DMS79 (cell line): ENCODE measurements at places on chromosomes 4 and X.
A peak's percentile ranks its signal among the peaks of the same experiment; 100 is the strongest.

DNA sequence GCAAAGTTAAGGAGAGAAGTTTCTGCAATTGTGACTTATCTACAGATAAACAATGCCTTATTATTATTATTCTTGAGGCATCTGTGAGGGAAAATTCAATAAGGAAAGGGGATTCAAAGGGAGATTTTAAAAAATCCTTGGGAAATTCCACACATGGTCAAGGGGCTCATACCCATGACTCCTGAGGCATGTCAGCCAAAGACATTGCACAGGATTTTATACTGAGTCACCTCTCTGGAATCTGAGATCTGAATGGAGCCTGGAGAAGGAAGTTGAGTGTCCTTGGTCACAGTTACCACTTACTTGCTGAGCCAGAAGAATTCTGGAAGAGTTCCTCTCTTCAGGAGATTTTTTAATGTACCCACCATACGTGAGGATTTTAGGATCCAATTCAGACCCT, 14.4 kb upstream of the CXCL8 start:
- DNase-seq: no peak

- DNase-seq: no peak
Observed at GRCh38 chr4:145937971-145938611, 532 bp downstream of the ZNF827 start.

- no peak for DNase-seq
Observed at GRCh38 chrX:68892651-68893050, 63.8 kb downstream of the EFNB1 start.

DNA sequence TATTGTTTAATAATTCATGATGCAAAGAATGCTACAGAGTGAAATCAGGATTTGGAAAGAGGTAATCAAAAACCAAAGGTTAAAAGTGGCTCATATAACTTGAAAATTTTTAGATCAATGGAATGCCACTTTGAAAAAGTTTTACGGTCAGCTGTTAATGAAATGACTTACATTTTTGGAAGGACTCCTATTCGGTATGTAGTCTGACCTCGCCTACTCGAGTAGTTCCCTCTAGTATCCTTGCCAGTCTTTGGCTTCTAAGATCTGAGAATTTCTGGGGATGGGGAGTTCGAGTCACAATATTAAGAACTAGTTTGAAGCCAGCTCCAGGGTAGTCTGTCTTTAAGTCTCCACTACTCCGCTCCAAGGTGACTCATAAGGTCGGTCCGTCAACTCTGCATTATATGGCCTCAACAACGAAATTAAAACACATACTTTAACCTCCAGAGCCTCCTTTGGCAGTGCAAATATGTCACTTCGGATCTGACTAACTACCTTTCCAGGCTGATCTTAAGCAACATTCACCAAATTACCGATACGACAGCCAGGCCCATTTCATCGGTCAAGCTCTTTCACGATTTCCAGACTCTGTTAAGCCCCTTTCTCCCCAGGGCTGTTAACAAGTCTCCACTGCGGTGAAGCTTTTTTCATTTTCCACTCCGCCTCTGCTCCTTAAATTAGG, 733 bp upstream of the NAA15 start:
- DNase-seq: no peak

DNA sequence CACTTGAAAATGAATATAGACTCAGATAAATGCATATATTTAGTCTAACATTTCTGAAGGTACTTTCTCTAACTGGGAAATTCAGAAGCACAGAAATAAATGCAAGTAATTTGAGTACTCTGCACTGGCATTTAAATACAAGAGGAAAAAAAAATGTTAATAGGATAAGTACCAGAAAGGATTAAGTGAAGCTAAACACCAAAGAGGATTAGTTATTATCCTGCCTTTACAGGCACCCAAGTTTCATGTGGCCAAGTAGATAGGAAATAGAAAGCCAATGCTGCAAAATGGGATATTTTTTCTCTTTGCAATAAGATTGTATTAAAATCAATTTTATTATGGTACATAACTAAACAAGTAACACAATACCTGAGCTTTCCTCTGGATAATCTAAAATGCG, 762.5 kb downstream of the PCDH7 start:
- no peak for DNase-seq

DNA sequence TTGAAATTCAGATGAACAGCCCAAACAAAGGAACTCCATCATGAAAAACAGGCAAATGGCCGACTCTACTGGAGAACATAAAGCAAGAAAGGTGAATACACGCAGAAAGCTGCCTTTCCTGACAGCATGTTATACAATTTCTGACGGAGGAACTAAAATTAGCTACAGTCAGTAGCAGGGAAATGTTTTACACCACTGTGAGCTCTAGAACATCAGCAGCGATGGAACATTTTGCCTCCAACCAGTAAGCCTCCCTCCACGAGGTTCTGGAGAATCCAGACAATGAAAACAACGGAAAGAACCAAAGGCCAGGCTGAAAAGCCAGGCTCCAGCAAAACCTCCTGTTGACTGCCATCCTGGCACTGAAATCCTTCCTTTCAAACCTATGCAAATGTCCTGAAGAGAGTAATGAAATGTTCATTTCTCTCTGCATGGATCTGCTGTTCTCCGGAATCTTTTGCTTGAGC, 78.9 kb downstream of the IRF2 start:
- no peak for DNase-seq

- DNase-seq: no peak
Observed at GRCh38 chr4:155208258-155209054, at the start of gene NPY2R. Gene NPY2R, plus strand, starts transcription at chr4:155208636. Its CDS starts 5,304 bp downstream, at chr4:155213940.

DNA sequence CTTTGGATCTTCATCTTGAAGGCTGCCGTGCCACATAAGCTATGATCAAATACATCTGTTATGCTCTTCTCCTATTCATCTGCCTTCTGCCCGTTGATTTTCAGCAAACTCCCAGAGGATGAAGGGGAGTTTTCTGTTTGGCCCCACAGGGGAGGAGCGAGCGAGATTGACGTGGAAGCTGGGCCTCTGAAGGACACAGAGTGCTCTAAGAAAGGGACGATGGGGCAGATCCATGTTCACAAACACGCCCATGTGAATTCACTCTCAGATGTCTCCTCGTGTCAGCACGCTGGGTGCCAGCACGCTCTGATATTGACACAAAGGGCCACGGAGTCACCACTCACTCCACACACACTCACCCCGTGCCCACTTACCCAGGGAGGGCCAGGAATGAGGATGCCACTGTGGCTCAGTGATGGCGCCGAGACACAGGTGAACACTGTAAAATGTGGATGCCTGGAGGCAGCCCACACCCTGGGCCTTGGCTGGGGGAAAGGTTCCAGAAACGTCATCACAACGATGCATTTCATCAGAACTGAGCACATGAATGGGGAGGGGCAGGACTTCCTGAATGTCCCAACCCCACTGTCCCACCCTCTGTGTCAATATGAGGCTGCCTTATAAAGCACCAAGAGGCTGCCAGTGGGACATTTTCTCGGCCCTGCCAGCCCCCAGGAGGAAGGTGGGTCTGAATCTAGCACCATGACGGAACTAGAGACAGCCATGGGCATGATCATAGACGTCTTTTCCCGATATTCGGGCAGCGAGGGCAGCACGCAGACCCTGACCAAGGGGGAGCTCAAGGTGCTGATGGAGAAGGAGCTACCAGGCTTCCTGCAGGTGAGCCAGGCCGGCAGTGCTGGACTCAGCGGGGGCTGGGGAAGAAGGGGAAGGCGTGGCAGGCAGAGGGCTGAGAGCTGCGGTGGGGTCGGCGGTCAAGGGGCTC, at the start of gene S100P:
S100P (plus strand) TSS at position 648 of the 946 bp plus-strand sequence; CDS start at position 703, 55 bp downstream.
- DNase-seq: no peak

DNA sequence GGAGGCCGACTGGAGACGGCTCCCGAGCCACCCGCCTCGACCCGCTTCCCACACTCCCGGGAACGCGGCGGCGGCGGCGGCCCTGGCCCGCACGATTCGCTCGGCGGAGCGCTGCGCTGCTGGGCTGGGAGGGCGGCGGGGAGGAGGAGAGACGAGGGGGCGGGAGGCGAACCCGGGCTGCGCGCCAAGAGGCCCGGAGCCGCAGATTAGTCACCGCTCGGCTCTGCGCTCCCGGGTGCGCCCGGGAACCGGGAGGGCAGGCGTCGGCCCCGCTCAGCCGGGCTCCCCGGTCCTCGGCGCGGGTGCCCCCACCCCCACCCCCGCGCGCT, 11.2 kb upstream of the BCOR start:
- DNase-seq: no peak

- DNase-seq: no peak
Observed at GRCh38 chr4:169131556-169132208, 121.6 kb upstream of the CBR4 start.

GRCh38 chrX:124726881-124727280, 380.5 kb downstream of the SH2D1A start:
- no peak for DNase-seq

- DNase-seq: peak; percentile 40
Observed at GRCh38 chr4:25563071-25563564, 92.5 kb upstream of the SLC34A2 start.

- peak; percentile 27 for DNase-seq
Observed at GRCh38 chr4:123505095-123506010, 108.8 kb downstream of the SPRY1 start.

GRCh38 chr4:109027016-109027500, 264.2 kb upstream of the ETNPPL start:
- no peak for DNase-seq

DNA sequence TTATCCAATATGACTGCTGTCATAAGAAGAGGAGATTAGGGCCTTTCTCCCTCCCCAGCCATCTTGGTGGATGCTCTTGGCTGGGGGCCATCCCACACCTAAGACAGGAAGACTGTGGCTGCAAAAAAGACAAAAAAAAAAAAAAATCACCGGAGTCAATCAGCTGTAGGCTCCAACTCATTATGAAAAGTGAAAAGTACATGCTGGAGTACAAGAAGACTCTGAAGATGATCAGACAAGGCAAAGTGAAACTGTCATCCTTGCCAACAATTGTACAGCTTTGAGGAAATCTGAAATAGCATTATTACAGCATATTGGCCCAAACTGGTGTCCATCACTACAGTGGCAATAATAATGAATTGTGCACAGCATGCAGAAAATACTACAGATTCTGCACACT, 5.2 kb downstream of the EGFL6 start:
- no peak for DNase-seq

DNA sequence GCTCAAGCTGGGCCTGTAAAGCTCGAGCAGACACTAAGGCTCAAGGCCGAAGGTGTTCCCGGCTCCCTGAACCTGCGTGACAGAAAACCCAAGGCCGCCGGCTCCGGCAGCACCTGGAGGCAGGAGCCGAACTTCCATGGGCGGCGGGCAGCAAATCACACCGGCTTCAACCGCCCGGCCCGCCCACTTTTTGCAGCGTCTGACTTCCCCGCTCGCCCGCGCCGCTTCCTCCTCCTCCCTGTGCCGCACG, 940 bp upstream of the NSD2 start:
- DNase-seq: peak; percentile 17

GRCh38 chr4:26992657-26993361, 132.2 kb downstream of the STIM2 start:
- DNase-seq: no peak

- DNase-seq: no peak
Observed at GRCh38 chrX:24020306-24020876, 6.6 kb downstream of the KLHL15 start.

DNA sequence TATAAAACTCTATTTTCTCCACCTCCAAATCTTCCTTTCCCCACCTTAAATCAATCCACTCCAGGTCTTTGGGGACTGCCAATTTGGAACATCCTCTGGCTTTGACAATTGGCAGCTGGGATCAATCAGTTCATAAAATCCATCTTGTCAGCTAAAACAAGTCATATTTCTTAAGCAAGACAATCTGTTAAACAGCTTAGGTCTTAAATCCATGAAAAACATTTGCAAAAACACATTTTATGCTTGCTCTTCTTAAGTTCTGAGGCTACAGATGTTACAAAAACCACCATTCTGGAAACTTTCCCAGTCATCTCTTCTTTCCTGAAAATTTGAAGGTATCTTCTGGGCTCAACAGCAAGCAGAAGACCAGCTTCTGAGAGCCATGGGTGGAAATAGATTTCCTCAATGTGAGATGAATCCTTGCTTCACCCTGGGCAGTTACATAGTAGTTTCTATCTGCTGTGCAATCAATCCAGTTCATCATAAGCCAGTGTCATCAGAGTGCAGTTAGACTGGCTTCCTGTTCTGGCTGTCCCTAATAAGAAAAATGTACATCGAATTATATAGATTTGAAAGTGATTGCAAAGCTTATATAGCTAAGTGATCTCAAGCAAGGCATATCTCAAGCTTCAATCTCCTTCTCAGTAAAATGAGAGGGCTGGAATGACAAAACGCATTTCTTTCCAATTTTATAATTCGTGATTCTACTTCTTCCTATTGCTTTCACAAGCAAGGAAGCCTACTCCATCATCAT, 402.7 kb upstream of the INTU start:
- no peak for DNase-seq

DNA sequence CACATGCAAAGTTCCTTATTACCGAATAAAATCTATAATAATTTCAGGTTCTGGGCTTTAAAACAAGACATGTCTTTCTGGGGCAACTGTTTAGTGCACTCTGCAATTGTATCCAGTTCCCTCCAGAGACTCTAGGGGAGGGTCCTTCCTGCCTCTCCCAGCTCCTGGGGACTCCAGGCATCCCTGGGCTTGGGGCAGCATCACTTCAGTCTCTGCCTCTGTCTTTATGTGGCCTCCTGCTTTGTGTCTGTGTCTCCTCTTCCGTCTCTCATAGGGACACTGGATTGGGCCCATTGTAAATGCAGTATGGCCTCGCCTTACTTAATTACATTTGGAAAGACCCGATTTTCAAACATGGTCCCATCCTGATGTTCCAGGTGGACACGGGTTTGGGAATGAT, 10.9 kb upstream of the ASMTL start:
- DNase-seq: no peak

GRCh38 chrX:49242545-49243066, 7.3 kb downstream of the CCDC22 start:
- DNase-seq: no peak

- no peak for DNase-seq
Observed at GRCh38 chrX:134431894-134432293, 28.1 kb upstream of the HPRT1 start.

DNA sequence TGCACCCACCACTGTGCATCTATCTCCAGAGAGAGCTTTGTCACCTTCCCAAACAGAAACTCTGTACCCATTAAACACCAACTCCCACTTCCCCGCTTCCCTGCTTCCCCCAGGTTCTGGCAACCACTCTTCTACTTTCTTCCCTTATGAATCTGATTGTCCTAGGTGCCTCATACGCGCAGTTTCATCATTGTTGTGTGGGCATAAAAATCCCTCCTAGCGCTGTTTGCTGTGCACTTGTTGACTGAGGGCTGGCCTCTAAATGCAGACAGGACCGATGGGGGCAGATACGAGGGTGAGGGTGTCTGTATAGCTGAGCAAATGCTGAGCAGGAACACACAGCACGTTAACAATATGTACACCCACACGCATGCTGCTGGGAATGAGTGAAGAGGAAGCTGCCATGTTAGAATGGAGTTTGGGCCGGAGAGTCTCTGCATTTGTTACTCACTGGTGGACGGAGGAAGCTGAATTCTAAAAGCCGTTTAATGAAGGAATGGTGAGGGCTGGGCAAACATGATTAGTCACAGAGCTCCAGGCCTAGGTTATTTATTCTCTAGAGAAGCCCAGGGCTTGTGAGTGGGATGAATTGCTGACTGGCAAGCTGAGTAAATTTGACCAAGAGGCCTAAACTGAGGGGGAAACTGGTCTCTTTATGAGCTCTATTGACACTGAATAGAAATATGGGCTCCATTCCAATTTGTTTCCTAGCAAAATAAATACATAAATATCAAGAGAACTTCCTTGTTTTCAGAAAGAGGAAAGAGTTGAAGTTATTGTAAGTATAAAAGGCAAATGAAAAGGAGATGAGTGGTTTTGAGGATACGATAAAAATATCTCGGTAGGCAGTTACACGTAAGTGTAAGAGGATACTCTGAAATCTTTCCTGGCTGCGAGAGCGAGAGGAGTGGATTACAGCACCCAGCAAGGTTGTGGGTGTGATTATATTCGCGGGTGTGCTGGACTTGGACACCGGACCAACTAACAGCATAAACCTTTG, 95.9 kb upstream of the RPS6KA3 start:
- DNase-seq: peak; percentile 33
